ENCODE measurements at places on chromosomes 13 and 19.
A peak's percentile ranks its signal among the peaks of the same experiment; 100 is the strongest.

GRCh38 chr19:10612499-10613119 is 12.7 kb upstream of the SLC44A2 start:
- DNase-seq, result no peak

DNA sequence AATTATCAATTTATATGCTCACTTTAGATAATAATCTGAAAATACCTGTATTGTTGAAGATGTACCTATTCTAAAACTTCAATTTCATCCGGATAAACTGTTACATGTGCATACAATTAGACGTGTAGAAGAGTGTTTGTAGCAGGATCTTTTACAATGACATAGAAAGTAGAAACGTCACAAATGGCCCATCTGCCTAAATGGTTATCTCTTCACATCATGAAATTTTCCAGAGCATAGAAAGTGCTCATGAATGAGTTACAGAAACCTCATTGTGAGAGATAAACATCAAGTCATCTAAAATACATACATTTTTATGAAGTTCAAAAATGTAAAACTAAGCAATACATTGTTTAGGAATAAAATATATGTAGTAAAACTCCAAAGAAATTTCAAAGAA is 607.4 kb downstream of the GPC6 start:
- no peak for DNase-seq

GRCh38 chr13:42970824-42971690 is 21.0 kb downstream of the EPSTI1 start:
- peak; percentile 63 for DNase-seq

GRCh38 chr19:15381864-15382263 is 2.3 kb upstream of the AKAP8 start:
- no peak for DNase-seq

- no peak for DNase-seq
Observed at GRCh38 chr13:45966715-45967114, 85.8 kb downstream of the ZC3H13 start.

- no peak for DNase-seq
Observed at GRCh38 chr13:103134271-103134670, 68.1 kb upstream of the SLC10A2 start.

GRCh38 chr13:26498656-26499601 is 58.6 kb upstream of the WASF3 start:
- no peak for DNase-seq

DNA sequence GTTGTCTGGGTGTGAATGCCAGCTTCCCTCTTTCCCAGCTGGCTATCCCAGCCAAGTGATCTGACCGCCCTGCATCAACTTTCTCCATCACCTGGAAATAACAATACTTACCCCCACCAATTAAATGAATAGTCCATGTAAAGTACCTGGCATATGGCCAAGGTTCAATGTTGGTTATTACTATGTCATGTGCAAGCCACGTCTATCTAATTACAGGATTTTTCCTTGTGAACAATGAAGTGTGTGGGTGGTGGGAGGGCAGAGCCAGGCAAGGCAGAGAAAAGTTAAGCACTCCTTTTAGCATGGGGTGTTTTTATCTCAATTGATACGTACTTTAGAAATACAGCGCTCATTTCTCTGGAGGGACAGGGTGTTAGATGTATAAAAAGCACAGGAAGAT is 121.1 kb downstream of the NHLRC3 start:
- DNase-seq, result no peak

DNA sequence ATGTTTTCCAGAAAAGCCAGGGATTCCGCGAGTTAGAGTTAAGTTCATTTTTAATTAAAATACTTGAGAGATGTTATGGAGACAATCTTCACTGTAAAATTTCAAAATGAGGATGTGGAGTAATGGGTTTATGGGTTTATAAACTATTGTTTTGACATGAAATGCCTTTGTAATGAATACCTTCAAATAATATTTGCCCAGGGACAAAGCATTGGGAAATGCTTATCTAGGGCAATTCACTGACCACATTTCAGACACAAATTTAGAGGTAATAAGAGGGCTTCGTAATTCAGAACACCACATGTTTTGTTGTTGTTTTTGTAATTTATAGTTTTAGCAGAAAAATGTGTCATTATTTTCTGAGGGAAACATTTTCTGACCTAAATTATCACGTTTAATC is 241.1 kb upstream of the ATXN8OS start:
- DNase-seq, result no peak

DNA sequence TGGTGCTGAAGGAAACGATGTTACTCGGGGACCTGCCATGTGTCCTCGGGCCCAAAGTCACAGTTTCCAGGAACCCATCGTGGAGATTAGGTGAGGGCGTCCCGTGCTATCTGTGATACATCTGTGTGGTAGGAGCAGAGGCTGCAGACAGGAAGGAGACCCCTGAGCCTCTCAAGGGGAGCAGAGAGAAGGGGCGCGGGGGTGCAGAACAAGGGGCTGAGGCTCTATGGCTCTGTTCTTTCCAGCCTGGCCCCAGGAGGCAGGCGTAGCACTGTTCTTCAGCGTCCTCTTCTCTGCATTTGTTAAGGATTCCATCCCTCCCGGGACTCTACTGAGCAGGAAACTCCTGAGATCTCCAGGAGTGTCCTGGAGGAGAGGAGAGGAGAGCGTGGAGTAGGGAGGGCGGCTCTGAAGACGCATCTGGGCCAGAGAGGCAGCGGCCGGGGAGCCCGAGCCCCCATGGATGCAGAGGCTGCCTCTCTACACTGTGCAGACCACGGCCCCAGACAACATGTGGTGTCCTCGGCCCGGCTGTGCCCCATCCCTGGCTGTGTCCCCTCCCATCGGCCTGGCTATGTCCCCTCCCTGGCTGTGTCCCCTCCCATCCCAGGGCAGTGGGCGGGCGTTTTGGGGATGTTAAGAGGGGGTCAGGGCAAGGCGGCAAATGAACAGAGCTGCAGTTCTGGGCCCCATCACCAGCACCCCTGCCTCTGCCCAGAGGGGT is 118.0 kb downstream of the ATP11A start:
- no peak for DNase-seq

- DNase-seq, result peak; percentile 94
Observed at GRCh38 chr19:19203012-19203856, at the start of gene NR2C2AP. Gene NR2C2AP (minus strand): TSS chr19:19203414. CDS start chr19:19203060, 354 bp downstream.

DNA sequence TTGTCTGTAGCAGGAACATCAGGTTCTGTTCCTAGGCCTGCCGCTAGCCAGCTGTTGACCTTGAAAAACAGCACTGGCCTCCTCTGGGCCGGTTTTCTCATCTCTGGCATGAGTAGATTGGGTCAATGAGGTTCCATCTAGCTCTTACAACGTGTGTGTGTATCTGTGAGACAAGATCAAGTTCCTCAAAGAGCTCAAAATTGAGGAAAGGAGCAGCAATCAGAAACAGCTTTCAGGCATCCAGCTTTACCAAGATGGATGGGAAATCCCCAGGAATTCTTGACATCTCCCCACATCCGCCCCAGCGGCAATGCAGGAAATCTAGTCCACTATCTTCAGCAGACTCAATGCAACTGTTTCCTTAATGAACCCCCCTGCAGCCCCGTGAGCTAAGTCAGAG is 4.9 kb downstream of the FLT1 start:
- DNase-seq, result no peak

DNA sequence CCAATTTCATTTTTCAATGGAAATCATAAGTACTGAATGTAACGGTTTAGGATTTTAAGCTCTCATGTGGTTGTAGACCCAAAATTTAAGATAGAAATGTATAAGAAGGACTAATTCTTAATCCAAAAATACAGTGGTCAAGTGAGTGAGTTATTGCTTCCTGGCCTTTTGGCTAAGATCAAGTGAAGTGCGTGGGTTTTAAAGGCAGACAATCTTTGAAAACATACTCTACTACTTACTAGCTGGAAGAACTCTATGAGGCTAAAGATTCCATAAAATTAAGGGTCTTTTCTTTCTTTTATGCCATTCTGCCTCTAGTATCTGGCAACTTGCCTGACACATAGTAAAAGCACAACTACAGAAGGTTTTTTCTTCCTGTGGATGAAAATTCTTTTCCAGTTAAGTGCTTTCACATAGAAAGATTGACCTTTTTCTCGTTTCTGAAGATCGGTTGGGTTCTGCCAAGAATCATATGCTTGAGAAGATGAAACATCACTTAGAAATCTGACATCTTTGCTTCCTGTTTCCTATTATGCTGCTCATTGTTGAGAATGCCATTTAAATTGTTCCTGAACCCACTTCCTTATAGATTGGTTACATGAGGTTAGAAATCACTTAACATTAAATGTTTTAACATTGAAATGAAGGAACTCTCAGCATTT is 26.4 kb upstream of the SCEL start:
- no peak for DNase-seq

- peak; percentile 24 for DNase-seq
Observed at GRCh38 chr19:1315470-1316166, 29.9 kb downstream of the EFNA2 start.

GRCh38 chr19:47545061-47545948 is 27.6 kb downstream of the ZNF541 start:
- DNase-seq, result no peak

DNA sequence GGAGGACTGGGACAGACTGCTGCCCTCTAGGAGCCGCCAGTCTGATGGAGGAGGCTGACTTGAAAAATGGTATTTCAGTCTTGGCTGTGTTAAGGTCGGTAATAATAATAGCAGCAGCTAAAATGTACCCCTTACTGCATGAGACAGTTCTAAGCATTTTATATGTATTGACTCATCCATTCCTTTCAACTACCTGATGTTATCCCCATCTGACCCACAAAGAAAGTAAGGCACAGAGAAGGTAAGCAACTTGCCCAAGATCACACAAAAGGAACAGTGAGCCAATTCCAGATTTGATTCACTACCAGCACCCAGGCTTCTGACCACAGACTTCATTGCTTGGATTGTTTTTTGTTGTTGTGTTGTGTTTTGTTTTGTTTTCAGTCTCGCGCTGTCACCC is 4.0 kb downstream of the NCAN start:
- DNase-seq, result no peak

Data from activated CD4-positive, alpha-beta T cell treated with anti-CD3 and anti-CD28 coated beads, Interleukin-2, amount 10 ng/mL, durations not matched to agents 7 days and 5 days (primary cell).